ENCODE measurements at places on chromosomes 6 and 20.

DNA sequence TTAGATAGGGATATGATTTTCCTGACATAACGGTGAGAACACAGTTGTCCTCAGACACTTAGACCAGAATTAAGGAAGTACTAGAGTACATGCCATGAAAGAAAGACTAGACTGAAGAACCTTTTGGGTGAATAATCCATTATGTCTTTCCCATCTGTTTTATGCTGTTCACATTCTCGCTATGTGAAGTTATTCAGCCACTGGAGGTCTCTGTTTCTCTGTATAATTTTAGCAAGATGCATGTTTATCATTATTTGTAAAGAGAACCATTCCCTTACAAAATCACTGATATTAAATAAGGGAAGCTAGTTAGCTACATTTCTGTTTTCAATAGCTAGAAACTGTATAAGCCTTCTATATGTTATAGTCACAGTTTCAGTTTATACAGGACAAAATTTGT lies 391.9 kb downstream of the CD109 start:
- no peak for DNase-seq

- no peak for DNase-seq
Measured at GRCh38 chr6:67689329-67689728, 945.8 kb upstream of the ADGRB3 start.

DNA sequence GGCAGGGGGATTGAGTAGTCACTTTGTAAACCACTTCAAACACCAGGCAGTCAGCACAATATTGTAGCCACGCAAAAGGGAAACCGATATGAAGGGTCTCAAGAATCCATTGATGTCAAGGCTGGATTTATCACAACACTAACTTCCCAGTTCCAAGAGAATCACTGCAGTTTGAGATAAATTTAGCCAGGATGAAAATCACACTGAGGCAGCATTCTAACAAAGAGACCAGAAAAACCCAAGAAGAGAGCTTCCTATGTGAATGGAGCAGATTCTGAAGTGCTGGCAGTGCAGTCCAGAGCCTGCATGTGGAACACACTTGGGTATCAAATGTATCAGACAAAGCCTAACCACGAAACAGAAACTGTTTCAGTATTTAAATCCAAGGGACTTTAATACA lies 84.6 kb downstream of the KIF16B start:
- no peak for DNase-seq

- no peak for DNase-seq
Measured at GRCh38 chr20:24960861-24961260, 11.8 kb downstream of the CST7 start.

All from NCI-H2029 (cell line).